Diencephalon (tissue), 1 donor: ENCODE measurements at places on chromosomes 2 and 18. TPM values are rescaled to one million over a fixed set of nuclear protein-coding genes. Genes with fewer than 3 reads are reported as not detected.

The PSMA8 gene
- 0.46 TPM for total RNA-seq

The PIEZO2 gene
- total RNA-seq, result 3.2 TPM

The SCRN3 gene
- 49.6 TPM for total RNA-seq

The ALPG gene
- total RNA-seq, result not detected

The TCF23 gene
- total RNA-seq, result not detected

The AUP1 gene
- 48.2 TPM for total RNA-seq

The DSC2 gene
- total RNA-seq, result 4.2 TPM

The ZBTB14 gene
- total RNA-seq, result 27.7 TPM

The RFX8 gene
- total RNA-seq, result 1.2 TPM

The COL3A1 gene
- 109 TPM for total RNA-seq

The PAX8 gene
- 0.69 TPM for total RNA-seq

The CRYGC gene
- total RNA-seq, result not detected

The ANKRD62 gene
- total RNA-seq, result 0.23 TPM
